ENCODE measurements at places on chromosomes 3 and 15.

DNA sequence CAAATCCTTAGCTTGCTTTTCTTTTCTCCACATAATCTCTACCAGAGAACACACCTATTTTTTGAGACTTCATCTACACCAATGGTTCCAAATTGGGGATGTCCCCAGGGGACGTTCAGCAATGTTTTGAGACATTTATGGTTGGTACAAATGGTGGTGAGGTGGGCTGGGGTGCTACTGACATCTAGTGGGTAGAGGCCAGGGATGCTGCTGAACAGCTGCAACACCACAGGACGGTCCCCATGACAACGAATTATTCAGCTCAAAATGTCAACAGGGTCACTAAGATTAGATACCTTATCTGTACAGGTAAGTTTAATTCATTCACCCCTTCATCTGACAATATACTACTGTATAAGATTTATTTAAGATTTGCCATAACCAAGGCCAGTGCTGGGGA is 14.4 kb downstream of the GK5 start:
- peak; percentile 72 for DNase-seq

DNA sequence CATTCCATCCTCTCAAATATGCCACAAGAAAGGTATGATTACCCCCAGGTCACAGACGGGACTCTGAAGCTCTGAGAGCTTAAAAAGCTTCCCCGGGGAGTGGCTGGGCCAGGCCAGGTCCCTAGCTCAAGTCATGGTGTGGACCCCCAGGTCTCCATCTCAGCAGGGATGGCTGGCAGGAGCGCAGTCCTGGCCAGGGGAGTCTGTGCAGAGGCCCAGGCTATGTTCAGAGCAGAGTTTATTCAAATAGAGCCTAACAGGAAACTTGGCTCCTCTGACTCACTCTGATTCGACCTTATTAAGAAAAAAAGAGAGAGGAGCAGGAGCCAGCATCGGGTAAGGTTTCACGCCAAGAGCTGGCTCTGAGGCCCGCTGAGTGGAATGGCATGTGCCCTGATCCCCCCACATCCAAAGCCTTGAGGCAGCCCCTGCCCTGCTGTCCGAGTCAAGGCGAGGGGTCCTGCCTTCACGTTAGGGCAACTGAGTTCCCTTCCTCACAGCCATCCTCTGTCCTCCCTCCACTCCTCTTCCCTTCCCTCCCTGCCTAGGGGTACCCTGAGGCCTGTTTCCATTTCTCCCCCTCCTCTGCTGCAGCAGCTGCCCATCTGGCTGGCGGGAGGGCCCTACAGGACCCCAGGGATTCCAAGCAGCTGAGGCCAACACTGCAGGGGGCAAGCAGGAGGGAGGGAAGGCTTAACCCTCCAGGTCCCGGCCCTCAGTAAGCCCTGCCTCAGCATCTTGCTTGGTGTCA is 1.9 kb upstream of the LOXL1 start:
- peak; percentile 35 for DNase-seq

- peak; percentile 88 for DNase-seq
Observed at GRCh38 chr15:63212050-63213004, 22.9 kb downstream of the RAB8B start.

DNA sequence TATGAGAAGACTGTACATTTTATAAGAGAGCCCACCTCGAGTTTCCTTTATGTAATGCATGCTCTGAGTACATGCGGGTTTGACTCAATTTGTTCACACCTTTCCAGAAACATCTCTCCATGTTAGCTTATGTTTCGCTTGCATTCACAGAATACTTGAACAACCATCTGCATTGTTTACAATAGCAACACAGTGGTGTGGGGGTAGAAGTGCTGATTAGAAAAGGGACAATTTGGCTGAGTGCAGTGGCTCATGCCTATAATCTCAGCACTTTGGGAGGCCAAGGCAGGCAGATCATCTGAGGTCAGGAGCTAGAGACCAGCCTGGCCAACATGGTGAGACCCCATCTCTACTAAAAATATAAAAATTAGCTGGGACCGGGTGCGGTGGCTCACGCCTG is 60.9 kb downstream of the NCEH1 start:
- no peak for DNase-seq

- DNase-seq = no peak
Observed at GRCh38 chr3:24828011-24828410, 333.4 kb upstream of the THRB start.

- DNase-seq = peak; percentile 98
Observed at GRCh38 chr3:133038089-133038730, at the start of gene TMEM108. TSS of gene TMEM108 (plus strand) at chr3:133038391.

DNA sequence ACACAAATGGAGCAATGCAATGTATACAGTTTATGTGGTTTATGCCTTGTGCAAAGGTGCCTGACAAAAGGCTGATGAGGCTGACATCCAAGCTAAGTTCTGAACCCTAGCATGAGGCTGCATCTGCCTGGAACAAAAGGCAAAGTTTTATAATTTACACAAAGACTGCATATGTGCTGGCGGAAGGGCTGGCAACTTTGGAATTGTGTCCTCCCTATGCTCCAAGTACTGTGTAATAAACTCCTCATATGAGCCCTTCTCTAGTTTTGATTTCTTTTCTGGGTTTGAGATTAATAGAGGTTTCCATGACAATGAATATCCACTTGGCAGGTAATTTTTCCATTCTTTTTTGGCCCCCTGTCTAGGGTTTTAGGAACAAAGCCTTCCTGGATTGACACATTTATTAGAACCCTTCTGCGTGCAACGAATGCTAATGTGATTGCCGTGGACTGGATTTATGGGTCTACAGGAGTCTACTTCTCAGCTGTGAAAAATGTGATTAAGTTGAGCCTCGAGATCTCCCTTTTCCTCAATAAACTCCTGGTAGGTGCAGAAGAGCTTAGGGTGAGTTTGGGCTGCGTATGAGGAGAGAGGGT is 10.8 kb downstream of the PLA1A start:
- DNase-seq = peak; percentile 76

DNA sequence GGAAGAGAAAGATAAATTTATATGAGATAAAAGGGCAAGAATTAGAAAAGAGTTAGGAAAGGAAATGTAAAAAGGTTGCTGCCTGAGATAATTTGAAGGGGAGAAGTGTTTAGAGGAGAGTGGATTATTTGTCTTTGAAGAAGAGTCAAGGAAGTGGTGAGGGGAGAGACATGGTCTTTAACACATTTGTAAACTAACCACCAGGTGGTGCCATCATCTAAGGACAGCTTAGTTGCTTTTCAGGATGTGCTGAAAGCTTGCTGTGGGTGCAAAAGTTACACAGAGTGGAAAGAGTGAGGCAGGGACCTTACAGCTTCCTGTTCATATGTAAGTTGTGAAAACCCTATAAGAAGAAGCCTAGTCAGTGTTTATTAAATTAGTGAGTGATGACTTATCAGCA is 114.1 kb upstream of the DNAJC19 start:
- no peak for DNase-seq

GRCh38 chr15:60009980-60010732 is 6.0 kb downstream of the FOXB1 start:
- peak; percentile 27 for DNase-seq

DNA sequence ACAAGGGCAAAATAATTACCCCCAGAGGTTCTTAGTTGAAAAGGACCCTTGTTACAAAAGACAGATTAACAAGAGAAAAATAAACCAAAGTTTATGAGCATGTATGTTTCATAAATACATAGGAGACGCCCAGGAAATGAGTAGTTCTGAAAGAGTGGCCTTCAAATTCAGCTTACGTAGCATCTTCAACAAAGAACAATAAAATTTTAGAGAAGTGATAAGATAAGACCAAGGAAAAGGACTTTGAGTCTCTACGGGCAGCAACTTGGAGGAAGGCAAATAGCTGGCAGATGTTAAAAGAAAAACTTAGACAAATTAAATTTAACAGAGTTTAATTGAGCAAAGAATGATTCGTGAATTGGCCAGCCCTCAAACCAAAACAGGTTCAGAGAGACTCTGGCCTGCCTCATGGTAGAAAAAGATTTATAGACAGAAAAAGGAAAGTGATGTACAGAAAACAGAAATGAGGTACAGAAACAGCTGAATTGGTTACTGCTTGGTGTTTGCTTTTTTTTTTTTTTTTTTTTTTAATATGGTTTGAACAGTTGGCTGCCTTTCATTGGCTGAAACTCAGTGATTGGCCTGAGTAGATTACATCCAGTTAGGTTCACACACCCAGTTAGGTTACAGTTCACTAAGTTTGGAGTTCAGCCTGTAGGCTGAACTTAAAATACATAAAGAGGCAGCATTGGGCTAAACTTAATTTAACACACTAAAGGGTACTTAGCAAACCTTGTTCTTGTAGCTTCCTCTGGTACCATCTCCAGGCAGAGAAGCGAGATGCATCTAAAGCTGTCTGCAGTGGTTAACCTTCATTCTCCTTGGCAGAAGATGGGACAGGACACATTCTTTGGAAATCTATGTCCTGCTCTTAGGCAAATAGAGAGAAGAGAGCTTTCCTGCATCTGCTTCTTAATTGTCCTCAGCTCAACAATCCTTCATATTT is 23.2 kb downstream of the C2CD4B start:
- no peak for DNase-seq

DNA sequence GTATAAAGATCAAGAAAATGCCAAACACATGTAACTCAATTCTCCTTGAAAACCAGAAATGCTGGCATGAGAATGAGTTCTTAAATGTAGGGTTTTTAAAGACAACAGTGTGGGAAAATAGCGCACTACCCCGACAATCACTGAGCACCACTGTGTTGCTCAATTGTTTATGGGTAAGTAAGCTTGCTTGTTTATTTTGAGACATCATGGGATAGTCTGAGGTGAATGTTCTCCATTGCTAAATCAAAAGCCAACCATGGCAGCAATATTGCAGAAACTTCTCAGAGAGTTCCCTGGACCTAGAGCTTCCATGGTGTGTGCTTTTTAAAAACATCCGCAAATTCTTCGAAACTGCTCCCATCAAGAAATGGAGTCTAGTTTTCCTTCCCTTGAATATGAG is 62.7 kb downstream of the CERS3 start:
- DNase-seq = no peak

GRCh38 chr3:117932441-117932840 is 1102.2 kb downstream of the IGSF11 start:
- no peak for DNase-seq

- DNase-seq = no peak
Observed at GRCh38 chr15:72927451-72927850, 124.8 kb upstream of the NEO1 start.

GRCh38 chr3:180433152-180433551 is 168.8 kb upstream of the TTC14 start:
- no peak for DNase-seq

DNA sequence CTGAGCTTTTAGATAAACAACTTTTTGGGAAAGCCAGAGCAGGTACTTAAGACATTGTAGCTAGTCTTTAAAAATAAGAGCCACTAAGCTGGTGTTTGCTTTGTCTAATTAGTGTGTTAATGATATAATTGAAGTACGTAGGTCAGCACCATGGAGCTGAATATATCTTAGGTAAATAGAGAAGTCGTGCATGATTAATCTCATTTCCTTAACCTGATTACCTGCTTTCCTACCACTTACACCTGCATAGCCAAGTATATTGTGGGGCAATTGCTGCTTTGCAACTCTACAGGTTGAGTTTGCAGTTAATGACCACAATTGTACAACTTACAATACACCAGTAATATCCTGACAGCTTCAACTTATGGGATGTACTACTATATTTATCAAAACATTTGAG is 17.6 kb upstream of the TOPAZ1 start:
- DNase-seq = no peak

DNA sequence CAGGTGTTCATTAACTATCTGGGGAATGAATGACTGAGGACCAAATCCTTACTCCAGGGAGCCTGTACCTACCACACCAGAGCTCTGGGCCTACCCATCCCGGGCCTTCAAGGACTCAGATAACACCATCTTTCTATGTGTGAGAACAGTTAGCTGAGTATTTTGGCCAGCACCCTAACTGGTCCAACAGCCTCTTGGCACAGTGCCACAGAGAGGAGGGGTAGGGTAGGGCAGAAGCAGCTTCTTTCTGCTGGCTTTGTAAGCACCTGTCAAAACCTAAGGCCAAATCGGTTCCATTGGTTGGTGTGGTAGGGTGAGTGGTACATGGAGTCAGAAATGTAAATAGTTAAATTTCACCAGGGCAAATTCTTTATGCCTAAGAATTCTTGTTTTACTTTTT is 26.7 kb downstream of the ISL2 start:
- DNase-seq = no peak

DNA sequence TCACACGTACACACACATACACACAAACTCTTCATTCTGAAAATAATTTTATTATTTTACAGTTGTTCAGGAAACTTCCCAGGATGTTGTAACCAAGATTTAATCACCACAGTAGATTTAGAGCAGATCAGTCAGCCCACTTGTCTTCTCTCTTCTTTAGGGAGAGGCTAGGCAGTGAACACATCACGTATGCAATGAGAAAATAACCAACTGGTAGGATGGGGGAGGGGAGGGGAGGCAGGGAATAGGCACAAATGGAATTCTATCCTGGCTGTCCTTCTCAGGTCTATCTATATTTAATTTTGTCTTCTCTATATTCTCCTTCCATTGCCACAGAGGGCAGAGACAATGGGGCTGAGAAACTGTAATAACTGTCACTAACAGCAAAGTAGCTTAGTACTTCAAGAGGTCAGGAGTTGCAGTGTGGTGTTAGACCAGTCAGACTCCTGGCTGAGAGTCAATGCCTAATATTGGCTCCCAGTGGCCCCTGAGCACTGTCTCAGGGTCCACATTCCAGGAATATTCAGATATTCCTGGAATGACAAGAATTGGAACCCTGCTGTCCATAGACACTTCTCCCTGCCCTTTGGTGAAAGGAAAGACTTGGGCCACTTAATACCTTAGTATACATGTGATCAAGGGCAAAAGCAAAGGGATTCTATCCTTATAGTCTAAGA is 2.6 kb upstream of the HCLS1 start:
- DNase-seq = no peak

GRCh38 chr3:81544385-81544784 is 217.1 kb downstream of the GBE1 start:
- no peak for DNase-seq

GRCh38 chr15:64044300-64045100 is 1.8 kb downstream of the DAPK2 start:
- no peak for DNase-seq

- no peak for DNase-seq
Observed at GRCh38 chr3:52086976-52087663, 30.7 kb upstream of the DUSP7 start.

GRCh38 chr3:49616491-49616941 is 57.6 kb upstream of the APEH start:
- DNase-seq = peak; percentile 81

DNA sequence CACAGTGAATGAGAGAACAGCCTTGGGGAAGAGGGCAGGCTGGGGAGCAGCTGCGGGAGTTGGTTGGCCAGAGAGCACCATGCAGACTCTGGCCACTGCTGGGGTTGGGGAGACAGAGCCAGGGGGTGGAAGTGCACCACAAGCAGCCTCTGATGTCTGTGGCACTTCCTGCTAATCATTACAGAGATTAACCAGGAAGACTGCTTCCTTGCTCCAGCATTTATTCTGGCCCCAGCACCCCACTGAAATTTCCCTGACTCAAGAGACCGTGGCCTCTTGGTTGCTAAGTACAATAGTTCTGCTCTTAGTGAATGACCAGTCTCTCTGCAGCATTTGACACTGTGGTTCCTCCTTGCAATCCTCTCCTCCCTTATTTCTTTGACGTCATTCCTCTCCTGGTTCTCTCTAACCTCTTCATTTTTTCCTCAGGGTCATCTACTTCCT is 266.2 kb upstream of the ROPN1 start:
- no peak for DNase-seq

All from brain (organoid and tissue), 16 donors.